ENCODE measurements at places on chromosomes 3 and 15.

DNA sequence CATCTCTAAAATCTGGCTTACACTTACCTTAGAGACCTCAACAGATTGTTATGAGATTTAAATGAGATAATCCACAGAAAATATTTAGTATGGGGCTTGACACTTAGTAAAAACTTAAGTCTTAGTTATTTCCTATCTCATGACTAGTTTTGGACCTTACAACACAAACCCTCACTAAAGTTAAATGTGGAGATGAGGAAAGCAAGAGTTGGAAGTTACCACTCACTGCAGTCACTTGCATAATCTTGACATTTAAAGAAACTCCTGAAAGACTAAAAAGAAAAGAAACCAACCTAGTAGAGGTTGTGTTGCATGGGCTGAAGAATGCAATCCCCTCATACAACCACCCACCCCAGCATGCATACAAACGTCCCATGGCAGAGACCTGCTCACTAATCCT lies 40.1 kb downstream of the ITGB5 start:
- DNase-seq: no peak

DNA sequence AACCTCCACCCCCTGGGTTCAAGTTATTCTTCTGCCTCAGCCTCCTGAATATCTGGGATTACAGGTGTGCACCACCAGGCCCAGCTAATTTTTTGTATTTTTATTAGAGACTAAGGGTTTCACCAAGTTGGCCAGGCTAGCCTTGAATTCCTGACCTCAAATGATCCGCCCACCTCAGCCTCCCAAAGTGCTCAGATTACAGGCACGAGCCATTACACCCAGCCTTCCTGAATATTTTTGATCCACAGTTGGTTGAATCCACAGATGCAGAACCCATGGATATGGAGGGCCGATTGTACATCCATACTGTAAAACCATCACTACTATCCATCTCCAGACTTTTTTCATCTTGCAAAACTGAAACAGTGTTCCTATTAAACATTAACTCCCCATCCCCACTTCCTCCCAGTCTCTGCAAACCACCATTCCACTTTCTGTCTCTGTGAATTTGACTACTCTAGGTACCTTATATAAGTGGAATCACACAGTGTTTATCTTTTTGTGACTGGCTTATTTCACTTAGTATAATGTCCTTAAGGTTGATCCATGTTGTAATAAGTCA lies 8.2 kb upstream of the TMEM62 start:
- DNase-seq: no peak

- no peak for DNase-seq
These were observed 54.7 kb downstream of the OXNAD1 start for GRCh38 chr3:16319723-16320122.

DNA sequence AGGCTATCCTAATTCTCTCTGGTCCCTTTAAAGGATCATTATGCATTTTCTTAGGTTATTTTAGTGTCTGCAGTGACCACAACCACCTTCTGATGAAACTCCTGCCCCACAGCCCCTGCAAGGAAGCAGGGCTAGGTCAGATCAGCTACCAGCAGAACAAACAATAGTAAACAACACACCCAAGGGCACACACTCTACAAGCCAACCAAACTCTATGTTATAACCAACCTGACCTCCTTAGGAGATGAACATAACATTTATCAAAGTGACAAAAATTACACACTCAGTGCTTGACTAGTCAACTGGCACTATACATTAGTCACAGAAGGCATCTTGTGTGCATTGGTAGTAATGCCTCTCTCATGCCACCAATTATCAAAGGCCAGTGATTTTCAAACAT lies 17.3 kb downstream of the DENND6A start:
- no peak for DNase-seq

- DNase-seq: no peak
These were observed 617.2 kb upstream of the NR2F2 start for GRCh38 chr15:95713324-95713723.

DNA sequence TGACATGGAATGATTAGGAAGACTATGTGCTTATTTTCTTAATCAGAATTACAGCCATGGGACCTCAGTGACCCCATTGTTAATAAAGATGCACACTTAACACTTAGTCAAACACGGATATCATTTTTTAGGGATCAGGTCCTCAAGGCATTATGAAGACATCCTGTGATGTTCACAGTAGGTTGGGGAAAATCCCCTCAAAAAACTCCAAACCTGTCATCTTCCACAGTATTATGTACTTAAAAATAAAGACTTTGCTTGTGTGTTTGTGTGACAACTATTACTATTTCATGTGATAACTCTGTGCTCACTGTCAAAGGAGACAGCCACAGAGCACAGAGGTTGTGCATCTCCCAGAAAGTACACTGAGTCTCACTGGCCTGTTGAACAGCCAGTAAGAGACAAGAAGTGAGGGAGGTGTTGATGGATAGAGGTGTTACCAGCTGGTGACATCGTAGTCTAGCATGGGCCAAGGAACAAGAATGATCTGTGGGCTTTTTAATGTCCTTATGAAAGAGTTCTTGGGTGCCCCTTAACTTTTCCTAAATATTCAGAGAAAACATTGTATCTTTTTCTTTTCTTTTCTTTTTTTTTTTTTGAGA lies 18.0 kb downstream of the CHST2 start:
- DNase-seq: no peak

- DNase-seq: no peak
These were observed 29.2 kb upstream of the LIMD1 start for GRCh38 chr3:45565342-45565741.

GRCh38 chr3:71378509-71378908 lies 205.0 kb downstream of the FOXP1 start:
- no peak for DNase-seq

GRCh38 chr15:100279446-100279845 lies 62.3 kb downstream of the ADAMTS17 start:
- DNase-seq: no peak

- no peak for DNase-seq
These were observed 24.8 kb downstream of the KPNA4 start for GRCh38 chr3:160540551-160540950.

DNA sequence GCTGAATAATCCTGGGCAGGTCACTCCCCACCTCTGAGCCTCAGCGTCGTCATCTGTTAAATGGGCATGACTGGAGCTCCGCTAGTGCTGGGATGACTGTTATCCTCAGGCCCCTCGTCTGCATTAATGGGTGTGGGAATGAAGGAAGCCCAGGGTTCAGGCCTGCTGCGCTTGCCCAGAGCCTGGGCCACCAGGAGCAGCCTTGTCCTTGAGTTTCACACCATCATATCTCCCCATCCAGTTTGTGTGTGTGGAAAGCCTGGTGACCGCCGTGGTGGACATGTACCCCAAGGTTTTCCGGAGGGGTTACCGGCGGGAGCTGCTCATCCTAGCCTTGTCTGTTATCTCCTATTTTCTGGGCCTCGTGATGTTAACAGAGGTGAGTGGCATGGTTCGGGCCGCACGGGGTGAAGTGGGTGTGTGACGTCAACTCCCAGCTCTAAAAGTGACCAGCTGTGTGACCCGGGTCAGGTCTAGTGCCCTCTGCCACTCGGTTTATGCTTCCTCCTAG lies 63.5 kb upstream of the SLC6A1 start:
- no peak for DNase-seq

DNA sequence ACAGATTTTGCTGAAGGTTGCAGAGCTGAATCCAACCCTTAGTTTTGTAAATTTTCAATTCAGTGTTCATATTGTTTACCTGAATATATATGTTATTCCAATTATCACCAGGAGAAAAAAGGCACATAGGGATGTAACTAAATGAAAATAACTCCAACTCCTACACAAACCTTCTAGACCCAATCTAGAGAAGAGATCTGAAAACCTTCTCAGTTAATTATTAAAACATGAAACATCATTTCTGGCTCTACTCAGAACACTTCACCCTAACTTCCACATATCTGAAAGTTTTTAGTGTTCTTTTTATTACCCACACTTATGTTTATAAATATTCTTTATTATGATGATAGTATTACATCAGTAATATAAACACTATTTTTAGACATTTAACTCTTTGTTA lies 76.6 kb downstream of the LRRFIP2 start:
- no peak for DNase-seq

- no peak for DNase-seq
These were observed 65.8 kb downstream of the SV2B start for GRCh38 chr15:91165850-91166249.

DNA sequence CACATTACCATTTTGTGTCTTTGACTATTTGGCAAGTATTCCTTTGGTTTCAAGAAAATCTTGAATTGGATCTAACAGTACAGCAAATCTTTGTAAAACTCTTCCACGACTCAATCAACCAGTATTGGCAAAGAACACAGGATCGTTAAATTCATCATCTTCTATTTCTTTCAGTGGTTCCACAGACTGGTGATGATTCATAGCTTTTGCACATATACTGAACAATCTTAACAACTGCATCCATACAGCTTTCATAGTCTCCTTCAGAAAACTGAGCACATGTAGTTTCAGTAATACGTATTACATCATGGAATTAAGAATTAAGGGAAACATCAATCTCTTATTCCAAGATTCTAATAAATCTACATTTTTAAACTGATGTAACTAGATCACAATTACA lies 91.6 kb upstream of the LIPC start:
- no peak for DNase-seq

- DNase-seq: no peak
These were observed 23.6 kb upstream of the LRRC34 start for GRCh38 chr3:169836078-169836941.

- no peak for DNase-seq
These were observed 7.2 kb upstream of the DYNC1LI1 start for GRCh38 chr3:32577581-32578556.

DNA sequence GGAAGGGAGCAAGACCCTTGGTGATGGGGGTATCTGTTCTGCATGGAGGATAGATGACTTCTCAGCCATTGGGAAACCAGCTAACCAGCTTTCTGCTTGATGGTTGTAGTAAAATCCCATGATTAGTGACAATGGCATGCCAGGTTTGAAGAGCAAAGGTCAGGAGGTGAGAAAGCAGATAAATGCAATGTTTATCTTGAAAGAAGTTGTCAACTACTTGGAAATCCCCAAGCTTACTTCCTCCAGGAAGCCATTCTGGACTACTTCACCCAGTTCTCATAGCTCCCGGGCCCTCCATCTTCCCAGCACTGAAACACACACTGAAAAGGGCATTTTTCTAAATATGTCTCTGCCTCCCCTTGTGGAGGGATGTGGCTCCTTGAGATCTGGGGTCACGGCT lies 51.3 kb downstream of the SMAD3 start:
- DNase-seq: no peak

GRCh38 chr15:26771168-26771567 lies 1.7 kb downstream of the GABRB3 start:
- DNase-seq: no peak

- DNase-seq: no peak
These were observed 119.7 kb downstream of the SNRK start for GRCh38 chr3:43405888-43406642.

DNA sequence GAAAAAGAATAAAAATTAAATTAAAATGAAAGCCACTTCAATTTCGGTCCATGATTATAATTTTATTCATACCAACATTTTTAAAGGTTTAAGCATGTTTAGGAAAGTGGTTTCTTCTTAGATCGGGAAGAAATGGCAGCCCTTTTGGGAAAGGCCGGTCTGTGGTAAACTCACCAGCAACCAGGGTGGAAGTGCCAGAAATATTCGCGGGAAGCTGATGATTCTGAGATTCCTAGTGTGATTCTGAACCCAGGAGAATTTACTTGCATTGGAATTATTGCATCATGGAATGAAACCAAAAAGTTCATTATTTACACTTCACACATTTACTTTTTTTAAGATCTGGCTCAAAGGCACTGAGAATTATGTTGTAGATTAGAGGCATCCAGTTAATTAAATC lies 97.2 kb upstream of the CCNL1 start:
- DNase-seq: no peak

DNA sequence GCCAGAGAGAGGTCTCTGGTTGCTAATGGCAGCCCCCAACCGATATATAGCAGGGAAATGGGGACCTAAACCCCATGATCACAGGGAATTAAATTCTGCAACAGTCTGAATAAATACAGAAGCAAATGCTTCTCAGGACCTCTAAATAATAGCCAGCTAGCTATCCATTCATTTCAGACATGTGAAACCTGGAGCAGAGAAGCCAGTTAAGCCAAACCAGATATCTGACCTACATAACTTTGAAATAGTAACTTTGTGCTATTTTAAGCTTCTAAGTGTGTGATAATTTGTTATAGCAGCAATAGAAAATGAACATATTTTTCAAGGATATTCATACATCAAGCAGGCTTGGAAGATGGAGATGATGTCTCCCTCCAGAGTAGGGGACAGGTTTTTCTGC lies 1062.9 kb upstream of the CADM2 start:
- no peak for DNase-seq

- no peak for DNase-seq
These were observed at the start of gene CLSTN2 for GRCh38 chr3:139935016-139935865. TSS of gene CLSTN2 (plus strand) at chr3:139935185.

DNA sequence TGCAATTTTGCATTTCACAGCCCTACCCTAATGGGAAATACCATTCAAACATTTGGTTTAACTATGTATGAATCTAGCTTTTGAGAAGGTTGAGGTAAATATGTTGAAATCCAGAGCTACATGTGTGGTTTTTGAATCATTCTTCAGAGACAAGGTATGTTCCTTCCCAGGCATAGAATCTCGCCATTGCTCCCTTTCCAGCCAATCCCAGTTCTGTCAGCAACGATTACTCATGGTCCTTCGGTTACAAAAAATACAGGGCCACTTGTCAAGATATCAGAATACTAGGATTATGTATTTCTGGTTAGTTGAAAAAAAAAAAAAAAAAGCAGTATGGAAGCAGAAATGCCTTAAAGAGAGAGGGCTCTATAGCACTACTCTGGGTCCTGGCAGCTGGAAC lies 182.4 kb downstream of the RBMS3 start:
- no peak for DNase-seq

GRCh38 chr15:73982222-73982962 lies 9.7 kb downstream of the STOML1 start:
- DNase-seq: no peak

GRCh38 chr15:58665672-58666071 lies 83.8 kb downstream of the ADAM10 start:
- DNase-seq: no peak

- DNase-seq: no peak
These were observed 32.6 kb upstream of the RAB6B start for GRCh38 chr3:133928136-133928893.

DNA sequence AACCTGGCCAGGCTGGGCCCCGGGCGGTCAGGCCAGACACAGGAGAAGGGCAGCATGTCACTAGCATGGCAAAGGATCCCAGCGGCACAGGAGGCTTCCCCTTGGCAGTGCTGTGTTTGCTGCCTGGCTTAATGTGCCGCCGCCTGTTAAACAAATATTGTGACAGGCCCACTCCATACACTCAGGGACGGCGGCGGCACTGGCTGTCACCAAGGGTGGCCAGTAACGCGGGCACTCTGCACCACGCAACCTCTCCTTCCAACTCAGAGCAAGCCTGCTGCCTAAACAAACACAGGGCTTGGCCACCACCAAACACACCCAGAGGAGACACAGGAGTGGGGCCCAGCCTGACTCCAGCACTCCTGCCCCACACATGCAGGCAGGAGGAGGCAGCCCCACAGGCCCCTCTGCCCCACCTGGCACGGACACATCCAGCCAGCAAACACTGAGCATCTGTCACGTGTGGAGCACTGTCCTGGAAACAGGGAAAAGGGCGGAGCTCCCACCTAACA lies 48.0 kb downstream of the TPRA1 start:
- peak; percentile 71 for DNase-seq

All from NCI-H187 treated with DMSO at 0.1 percent for 48 hours (cell line).